ENCODE measurements at places on chromosomes 2 and 18.

DNA sequence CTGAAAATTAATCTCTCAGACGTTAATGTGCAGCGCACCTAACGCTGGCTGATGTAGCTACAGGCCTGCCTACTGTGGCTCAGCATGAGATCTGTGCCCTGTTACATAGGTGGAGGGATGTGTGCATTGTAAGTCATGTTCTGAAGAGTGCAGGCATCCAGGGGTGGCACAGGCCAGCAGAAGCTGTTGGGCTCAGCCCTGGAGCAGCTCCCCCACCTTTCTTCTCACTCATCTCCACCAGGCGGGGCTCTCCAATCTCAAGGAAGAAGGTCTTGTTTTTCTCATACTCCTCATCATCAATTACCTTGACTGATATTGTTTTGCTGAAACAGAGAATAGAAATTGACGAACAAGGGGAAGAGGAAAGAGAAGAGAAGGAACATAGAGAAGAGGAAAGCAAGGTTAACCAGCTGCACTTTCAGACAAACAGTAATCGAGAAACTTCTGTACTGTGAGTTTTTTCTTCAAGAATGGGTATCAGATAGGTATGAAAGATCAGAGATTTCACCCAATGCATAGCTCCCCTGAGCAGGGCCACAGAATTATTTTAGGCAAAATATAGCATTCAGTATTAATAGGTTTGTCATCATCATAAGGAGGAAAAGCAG is 273.6 kb downstream of the SLC8A1 start:
- no peak for DNase-seq

DNA sequence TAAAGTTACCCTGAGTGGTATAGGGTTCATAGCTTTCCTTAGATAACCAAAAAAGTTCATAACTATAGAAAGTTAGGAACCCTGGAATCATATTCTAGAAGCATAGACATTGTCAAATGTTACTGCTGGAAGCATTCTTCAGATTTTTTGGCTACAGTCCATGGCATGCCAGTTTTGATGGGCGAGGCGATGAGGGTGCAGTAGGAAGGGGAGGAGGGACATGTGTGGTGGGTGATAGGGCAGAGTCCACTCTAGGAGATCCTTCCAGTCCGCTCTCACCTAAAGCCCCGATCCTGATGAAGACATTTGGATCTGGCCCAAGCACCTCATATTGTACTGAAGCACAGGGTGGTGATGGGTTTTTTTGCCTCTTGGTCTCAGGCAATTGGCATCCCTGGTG is 91.8 kb downstream of the HRH4 start:
- no peak for DNase-seq

DNA sequence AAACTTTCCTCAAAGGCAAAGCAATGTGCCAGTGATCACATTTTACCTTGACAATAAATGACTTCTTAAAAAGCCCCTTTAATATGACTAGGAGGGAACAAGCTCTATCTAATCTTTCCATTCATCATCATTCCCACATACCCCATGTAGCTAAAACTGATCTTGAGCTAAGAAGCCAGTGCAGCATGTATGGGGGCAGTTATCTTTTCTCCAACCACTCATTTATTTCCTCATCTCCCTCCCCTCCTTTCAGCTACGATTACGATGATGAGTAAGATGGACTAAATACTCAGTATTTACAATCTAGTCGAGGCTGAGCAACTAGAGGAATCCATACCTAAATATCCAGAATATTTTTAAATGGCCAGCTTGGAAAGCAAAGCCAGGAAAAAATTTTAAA is 35.5 kb downstream of the PNO1 start:
- DNase-seq, result no peak

DNA sequence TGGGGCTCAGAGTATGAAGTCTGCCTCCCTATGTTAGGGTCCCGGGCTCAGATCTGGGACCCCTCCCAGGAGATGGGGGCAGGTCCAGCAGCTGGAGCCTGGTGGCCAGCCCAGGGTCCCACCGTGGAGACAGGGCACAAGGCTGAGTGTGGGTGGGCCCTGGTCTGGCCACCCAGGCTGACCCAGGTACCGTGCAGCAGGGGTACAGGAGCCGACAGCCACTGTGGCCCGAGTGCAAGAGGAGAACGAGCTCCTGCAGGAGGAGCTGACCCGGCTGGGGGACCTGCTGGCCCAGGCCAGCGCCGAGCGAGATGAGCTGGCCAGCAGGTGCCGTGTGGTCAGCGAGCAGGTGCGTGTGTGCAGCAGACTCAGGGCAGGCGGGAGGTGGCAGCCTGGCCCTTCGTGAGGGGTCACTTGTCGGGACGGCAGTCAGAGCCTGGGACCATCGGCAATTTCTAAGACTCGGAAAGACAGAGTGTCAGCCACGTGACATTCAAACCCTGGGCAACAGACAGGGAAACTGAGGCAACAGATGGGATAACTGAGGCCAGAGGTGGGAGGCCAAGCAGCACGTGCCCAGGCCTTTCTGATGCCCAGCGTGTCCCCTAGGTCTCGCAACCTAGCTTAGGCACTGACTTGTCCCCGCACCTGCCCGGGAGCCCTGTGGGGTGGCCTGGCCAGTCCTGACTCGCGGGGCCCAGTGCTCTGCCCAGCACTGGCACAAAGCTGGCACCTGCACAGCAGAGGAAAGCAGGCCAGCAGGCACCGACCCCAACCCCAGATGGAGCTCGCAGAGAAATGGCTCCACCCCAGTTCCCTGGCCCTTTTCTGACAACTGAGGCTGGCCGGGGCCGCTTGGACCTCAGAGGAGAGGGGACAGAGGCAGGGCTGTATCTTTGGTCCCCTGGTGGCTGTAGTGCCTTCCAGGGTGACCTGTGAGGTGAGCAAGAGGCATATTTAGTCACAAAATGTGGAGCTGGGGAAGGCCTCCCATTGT is 13.9 kb downstream of the CROCC2 start:
- no peak for DNase-seq

DNA sequence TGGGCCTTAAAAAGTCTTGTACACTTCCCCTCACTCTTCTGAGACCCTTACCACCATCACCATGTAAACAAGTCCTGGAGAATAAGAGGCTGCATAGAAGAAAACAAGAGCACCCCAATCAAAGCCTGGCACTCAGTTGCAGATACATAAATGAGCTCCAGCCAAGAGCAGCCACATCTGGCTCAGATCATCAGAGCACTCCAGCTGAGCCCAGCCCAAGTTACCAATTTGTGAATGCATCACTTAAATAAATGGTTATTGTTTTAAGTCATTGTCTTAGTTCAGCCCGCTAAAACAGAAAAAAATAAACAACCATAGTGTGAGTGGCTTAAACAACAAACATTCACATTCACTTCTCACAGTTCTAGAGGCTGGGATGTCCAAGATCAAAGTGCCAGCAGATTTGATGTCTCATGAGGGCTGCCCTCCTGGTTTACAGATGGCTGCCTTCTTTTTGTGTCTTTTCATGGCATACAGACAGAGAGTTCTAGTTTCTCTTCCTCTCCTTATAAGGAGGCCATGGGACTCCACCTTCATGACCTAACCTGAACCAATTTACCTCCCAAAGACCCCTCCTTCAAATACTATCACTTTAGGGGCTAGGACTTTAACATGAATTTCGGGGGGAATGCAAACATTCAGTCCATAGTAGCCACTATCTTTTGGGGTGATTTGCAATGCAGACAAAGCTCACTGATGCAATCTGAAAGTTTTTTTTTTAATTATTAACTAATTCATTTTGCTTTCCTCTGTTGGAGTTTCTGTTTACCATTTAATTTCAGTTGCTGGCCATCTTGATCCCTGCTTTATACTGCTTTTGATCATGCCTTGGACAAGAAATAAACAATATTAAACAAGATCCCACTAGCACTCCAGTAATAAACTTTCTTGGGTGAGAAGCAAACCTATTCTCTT is 187.5 kb upstream of the ACVR2A start:
- no peak for DNase-seq

GRCh38 chr2:240637116-240637900 is 12.0 kb downstream of the GPR35 start:
- no peak for DNase-seq

DNA sequence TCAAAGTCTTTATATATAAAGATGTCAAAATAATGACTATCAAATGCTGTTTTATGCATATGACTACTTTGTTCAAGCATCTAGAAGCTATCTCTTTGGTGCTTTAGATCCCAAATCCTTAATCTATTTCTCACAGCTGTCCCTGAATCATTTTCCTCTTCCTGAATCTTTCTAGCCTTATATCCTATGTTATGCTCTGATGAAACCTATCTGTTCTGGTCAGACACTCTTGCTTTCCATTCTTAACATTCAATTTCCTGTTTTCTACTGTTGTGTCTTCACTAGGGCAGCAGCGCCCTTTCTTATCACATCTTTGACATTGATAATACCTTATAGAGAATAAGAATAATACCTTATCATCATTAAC is 6.3 kb upstream of the PARD3B start:
- DNase-seq, result no peak

GRCh38 chr2:72822794-72823193 is 3.0 kb downstream of the EXOC6B start:
- DNase-seq, result no peak

DNA sequence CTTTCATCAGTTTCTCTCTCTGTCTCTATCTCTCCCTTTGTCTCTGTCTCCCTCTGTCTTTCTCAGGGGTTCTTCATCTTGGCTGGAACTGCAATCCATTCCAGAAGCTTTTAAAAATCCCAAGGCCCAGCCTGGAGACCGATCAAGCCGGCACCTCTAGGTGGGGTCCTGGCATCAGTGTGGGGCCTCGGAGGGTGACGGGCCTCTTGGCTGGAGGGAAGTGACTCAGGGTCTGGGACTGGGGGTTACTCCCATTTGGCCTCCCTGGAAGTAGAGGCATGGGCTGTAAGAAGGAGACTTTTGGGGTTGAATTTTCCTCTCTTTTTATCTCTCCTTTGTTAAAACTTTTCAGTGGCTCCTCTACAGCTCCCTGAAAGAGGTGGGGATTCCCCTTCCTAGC is 52.8 kb upstream of the OTOF start:
- no peak for DNase-seq

DNA sequence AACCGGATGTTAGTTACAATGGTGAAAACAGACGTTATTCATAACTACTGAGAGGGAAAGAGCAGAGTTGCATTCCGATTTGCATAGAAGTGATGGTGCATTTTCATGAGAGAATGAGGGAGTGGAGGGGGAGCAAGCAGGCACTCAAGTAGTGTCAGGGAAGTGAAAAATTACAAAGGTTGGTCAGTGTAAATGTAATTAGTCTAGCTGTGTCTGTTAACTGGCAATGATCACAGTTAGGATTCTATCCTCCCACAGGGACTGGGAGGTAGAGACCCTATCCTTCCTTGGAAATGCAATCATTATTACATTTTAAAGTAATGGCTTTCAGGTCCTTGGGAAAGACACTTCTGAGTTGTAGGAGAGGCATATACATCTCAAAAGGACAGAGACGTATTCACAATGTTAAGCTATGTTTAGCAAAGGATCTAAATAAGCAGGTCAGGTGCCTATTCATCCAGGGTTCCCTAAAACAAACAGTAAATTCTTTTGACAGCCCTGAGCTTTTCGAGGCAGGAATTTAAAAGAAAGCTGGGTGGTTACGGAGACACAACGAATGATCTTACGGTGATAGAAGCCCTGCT is 1671.8 kb upstream of the DDX18 start:
- no peak for DNase-seq

DNA sequence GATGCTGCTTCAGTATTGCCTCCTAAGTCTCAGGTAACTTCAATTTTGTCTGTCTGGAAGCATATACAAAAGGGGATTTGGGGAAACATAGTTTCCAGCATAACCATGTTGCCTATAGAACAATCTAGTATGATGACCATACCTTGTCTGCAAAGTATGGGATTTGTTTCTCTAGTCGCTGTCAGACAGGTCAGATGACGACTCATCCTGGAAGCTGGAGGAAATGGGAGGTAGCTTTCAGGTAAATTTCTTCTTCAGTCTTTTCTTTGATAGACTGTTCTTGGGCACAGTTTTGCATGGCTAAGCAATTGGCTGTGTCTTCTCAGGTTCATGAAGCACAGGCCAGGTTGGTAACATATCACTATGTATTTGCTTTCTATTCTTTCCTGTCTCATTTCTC is 2.8 kb upstream of the OSBPL6 start:
- DNase-seq, result no peak

DNA sequence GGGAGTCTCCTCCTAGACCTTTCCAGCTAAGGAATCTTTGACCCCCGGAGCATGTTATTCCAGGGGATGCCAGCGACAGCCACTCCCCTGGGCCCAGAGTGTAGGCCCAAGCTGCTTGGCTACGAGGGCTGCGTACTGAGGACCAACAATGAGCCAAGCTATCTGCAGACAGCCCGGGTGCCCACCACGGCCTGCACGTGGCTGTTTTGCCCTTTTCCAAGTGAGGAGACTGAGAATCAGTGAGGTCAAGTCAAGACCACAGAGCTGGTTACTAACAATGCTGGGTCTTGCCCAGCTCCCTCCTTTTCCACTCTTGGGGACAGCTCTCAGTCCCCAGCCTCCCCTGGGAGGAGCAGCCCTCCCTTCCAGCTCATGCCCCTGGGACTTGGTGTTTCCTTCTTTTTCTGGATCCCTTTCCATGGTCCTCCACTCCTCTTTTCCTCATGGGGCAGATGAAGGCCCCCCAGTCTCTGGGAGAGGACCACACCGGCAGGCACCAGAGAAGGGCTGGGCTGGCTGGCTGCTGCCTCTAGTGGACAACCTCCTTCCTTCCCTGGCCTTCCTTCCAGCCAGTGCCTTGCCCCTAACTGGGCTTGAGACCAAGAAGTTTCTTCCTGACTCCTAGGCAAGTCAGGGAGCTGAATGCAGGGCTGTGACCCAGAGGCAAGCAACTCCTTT is 550 bp upstream of the MALL start:
- no peak for DNase-seq

DNA sequence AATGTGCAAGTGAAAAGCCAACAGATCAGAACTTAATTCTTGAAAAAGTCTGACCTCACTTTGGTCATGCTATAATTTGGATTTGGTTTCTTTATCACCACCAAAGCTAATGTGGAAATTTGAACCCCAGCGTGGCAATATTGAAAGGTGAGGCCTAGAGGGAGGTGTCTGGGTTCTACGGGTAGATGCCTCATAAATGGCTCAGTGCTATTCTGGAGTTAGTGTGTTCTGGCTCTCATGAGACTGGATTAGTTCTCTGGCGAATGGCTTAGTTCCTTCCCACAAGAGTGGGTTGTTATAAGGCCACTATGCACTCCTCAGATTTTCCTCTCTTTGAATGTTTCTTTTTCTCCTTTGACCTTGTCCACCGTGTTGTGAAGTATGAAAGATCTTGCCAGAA is 22.3 kb downstream of the ORC4 start:
- no peak for DNase-seq

DNA sequence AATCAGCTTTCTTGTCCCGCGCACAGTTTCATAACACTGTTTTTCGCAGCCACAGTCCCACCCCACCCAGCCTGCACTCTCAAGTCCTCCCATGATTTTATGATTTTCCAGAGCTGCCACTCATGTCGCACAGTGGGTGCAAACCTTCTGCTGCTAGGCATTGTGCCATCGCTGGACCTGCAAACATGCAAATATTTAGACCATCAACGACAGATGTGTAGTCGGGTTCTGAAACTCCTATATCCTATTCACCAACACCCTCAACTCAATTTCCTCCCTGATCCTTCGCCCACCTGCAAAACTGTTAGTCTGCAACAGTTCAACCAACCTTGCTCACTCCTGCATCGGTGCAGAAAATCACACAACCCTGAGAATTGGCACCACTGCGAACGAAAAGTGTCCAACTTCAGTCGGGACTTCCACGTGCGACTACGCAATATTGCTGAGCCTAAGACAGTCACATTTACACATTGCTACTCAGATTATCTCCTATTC is 871 bp upstream of the ALS2 start:
- DNase-seq, result no peak
